Kidney (tissue), 22 donors: ENCODE measurements at places on chromosomes 7 and 10. TPM values are rescaled to one million over a fixed set of nuclear protein-coding genes. Genes with fewer than 3 reads are reported as not detected.

- DNase-seq = no peak
These were observed 28.3 kb upstream of the CUL1 start for GRCh38 chr7:148670374-148670773.

GRCh38 chr10:64573623-64574325 lies 1052.6 kb downstream of the REEP3 start:
- no peak for DNase-seq

NEBL gene
- 21.2 TPM for total RNA-seq

KCNIP2 gene
- total RNA-seq = 3.4 TPM
